MM.1S (cell line): ENCODE measurements at places on chromosomes 6 and 20.
A peak's percentile ranks its signal among the peaks of the same experiment; 100 is the strongest.

DNA sequence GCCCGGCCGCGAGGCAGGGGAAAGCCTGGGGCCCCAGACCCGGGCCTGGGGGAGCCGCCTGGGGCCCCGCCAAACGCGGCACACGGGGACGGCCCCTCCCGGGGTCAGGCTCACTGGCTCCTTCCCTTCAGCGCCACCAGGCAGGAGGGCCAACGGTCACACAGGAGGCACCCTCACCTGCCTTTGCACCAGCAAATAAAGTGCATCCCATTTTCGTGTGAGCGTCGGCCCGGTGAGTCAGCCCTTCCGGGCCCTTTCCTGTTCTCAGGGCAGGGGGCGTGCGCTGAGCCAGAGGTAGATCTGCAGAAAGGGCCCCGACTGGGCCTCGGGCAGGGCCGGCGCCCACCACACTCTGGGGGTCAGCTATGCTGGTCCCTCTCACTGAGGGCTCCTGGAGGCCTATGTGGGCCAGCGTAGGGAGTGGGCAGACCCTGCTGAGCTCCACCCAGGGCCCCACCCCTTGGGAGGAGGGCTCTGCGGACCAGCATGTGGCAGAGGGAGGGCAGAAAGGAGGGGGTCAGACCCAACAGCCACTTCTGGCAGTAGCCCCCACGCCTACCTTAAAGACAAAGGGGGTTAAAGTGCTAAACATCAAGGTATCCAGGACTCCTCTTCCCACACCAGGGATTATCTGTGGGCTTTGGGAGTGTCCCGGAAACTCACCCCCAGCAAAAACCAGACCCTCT is 931 bp upstream of the UCKL1 start:
- DNase-seq, result peak; percentile 76

GRCh38 chr20:58755062-58755697 is 62.6 kb downstream of the NPEPL1 start:
- DNase-seq, result no peak

GRCh38 chr20:41951615-41952014 is 333.4 kb upstream of the CHD6 start:
- no peak for DNase-seq

GRCh38 chr6:48177786-48178185 is 66.8 kb upstream of the PTCHD4 start:
- DNase-seq, result no peak

- no peak for DNase-seq
These were observed 12.8 kb downstream of the MYLK4 start for GRCh38 chr6:2737885-2738284.

- no peak for DNase-seq
These were observed 126.3 kb upstream of the MYLIP start for GRCh38 chr6:16002332-16003196.
